ENCODE measurements at places on chromosomes 3 and 15.

DNA sequence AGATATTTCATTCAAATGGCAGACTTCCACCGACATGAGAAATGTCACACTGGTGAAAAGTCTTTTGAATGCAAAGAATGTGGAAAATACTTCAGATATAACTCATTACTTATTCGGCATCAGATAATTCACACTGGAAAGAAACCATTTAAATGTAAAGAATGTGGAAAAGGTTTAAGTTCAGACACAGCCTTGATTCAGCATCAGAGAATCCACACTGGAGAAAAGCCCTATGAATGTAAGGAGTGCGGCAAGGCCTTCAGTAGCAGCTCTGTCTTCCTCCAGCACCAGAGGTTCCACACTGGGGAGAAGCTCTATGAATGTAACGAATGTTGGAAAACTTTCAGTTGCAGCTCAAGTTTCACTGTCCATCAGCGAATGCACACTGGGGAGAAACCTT, 8.6 kb upstream of the ZNF621 start:
- DNase-seq = no peak

DNA sequence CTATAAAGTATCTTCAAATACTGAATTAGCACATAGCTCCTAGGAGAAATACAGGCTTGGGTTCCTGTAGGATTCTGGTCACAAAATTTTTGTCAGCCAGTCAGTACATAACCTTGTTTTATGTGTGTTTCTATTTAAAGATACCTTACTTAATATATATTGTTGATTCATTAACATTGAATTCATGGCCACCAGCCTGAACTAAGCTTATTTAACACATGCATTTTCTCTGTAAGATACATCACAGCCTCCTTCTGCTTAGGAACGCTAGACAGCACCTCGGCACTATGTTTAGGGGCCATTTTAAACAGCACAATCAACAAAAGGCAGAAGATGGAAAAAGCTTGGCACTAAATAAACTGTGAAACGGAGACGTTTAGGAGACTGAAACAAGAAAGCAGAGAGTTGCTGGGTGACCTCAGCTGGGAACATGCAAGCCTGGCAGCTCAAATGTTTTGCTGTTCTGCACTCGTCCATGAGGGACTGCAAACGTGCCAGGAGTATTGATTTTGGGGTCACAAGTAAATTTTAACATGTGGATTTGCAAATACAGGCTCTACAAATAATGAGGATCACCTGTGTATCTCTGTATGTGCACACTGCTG, 432.2 kb upstream of the TPM1 start:
- DNase-seq = no peak

DNA sequence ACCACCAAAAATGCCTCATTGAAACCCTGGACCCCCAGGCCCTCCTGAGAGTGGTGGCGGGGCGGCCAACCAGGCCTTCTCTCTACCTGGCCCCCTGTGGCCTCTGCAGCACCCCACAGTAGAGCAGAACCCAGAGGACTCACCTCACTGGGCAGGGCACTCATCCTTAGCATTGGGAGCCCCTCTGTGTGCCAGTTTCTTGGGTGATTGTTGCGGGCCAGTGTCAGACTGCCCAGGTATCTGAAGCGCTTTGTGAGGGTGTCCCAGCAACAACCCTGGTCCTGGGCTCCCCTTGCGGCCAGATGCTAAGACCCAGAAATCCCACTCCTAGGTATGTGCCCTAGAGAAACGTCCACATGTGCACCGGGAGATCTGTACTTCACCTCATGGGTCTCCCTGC, 20.7 kb upstream of the MRPS22 start:
- no peak for DNase-seq

DNA sequence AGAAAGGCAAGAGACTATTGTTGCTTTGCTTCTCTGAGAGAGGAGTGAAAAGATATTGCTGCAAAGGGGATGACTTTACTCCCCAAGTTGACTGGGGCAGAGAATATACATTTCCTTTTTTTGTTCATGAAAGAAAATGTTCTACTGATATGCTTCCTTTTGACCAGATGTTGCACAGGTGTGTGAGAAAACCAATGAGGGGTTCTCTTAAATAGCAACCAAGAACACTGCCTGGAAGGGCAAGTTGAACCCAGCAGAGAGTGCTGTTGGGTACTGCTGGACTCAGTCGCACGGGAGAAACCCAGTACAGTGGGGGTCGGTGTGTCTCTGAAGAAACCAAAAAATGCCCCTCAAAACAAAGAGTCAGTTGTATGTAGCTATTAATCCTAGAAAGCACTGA, 101.2 kb downstream of the CHST2 start:
- DNase-seq = no peak

DNA sequence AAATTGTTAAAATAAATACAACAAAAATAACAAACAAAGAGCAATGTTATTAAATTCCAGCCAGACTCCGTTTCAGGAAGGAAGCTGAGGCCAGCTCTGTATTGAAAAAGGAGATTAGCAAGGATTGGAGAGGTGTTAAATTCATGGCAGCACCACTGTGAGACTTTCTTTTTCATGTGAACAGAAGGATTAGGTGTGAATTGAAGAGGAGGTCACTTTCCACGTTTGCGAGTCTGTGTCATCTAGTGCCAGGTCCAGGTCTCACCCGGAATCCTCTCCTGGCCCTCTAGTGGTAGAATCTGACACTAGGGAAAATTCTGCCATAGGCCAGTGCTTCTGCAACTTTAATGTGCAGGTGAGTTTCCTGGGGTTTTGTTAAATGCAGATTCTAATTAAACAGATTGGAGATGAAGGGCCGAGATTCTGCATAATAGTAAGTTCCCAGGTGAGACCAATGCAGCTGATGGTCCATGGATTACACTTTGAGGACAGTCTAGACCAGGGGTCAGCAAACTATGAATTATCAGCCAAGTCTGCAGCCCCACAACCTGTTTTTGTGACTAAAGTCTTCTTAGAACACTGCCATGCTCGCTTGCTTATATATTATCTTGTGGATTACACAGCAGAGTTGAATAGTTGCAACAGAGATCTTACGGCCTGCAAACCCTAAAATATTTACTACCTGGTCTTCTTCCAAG, 9.2 kb upstream of the SLC6A1 start:
- DNase-seq = peak; percentile 49

DNA sequence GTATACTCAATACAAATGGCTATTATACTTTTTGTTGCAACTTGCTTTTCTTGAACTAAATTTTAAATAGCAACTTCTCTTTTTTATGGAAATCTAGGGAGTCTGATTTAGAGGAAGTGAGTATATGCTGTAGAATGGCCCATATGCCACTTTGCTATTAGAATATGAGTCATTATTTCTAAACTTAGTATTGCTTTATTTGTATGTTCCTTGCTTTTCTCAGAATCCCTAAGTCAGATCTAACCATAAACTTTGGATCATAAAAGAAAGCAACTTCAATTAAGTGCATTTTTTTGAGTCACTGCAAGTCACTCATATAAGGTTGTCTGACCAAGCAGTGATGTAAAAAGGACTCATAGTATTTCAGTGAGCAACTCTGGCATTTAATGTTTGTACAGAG, 17.5 kb upstream of the SPTSSB start:
- no peak for DNase-seq

GRCh38 chr3:182837855-182838454, 44.7 kb downstream of the ATP11B start:
- peak; percentile 60 for DNase-seq

- no peak for DNase-seq
Observed at GRCh38 chr3:41216993-41217392, 17.7 kb downstream of the CTNNB1 start.
